Mammary microvascular endothelial cell (primary cell): ENCODE measurements at places on chromosomes 6 and 20. TPM values are rescaled to one million over a fixed set of nuclear protein-coding genes. Genes with fewer than 3 reads are reported as not detected.

Gene FAM209B
- total RNA-seq = not detected in 2 replicates

Gene COL12A1
- 51.1 and 56.9 TPM in 2 replicates for total RNA-seq

Gene ARFGEF3
- 5.3 and 6.5 TPM in 2 replicates for total RNA-seq

Gene OR2H2
- total RNA-seq = not detected in 2 replicates

Gene ZC2HC1B
- not detected in 2 replicates for total RNA-seq

Gene SLC12A5
- total RNA-seq = under 0.01 and 0.10 TPM in 2 replicates

Gene TBCC
- total RNA-seq = 37.3 and 42.6 TPM in 2 replicates

Gene GGTLC1
- not detected in 2 replicates for total RNA-seq

Gene AKAP7
- total RNA-seq = 3.1 and 5.3 TPM in 2 replicates

Gene HFE
- total RNA-seq = 3.1 and 5.4 TPM in 2 replicates

Gene OR2H1
- total RNA-seq = not detected in 2 replicates

Gene CNKSR3
- total RNA-seq = 15.0 and 16.3 TPM in 2 replicates

Gene FRMD1
- not detected in 2 replicates for total RNA-seq

Gene IYD
- total RNA-seq = not detected in 2 replicates

Gene SYNCRIP
- total RNA-seq = 87.6 and 88.4 TPM in 2 replicates

Gene KIAA1755
- total RNA-seq = 0.34 TPM in 1 of 2 replicates, not detected in the other

Gene TMEM170B
- 1.1 and 1.4 TPM in 2 replicates for total RNA-seq

Gene DEFB132
- not detected in 2 replicates for total RNA-seq

Gene ABHD16B
- total RNA-seq = not detected in 2 replicates

Gene RIMS4
- total RNA-seq = not detected in 2 replicates

Gene IRF4
- not detected in 2 replicates for total RNA-seq

Gene FOXS1
- not detected in 2 replicates for total RNA-seq

Gene ZSCAN31
- total RNA-seq = 9.1 and 9.3 TPM in 2 replicates

Gene ARHGAP40
- total RNA-seq = 0.59 and 0.87 TPM in 2 replicates

Gene NCOA7
- 17.0 and 18.7 TPM in 2 replicates for total RNA-seq

Gene CRISP2
- total RNA-seq = not detected in 2 replicates

Gene TPBG
- total RNA-seq = 9.5 and 15.7 TPM in 2 replicates

Gene HDGFL1
- total RNA-seq = not detected in 2 replicates

Gene TGM3
- not detected in 2 replicates for total RNA-seq

Gene OXT
- not detected in 2 replicates for total RNA-seq

Gene BMP7
- not detected in 2 replicates for total RNA-seq

Gene PBOV1
- total RNA-seq = not detected in 2 replicates

Gene NNAT
- total RNA-seq = not detected in 2 replicates

Gene APCDD1L
- not detected in 2 replicates for total RNA-seq

Gene TFAP2D
- not detected in 2 replicates for total RNA-seq

Gene IL20RA
- total RNA-seq = 0.15 TPM in 1 of 2 replicates, not detected in the other

Gene ENPP4
- 6.7 and 8.2 TPM in 2 replicates for total RNA-seq

Gene PTK6
- 0.05 TPM in 1 of 2 replicates, not detected in the other for total RNA-seq

Gene SLC18B1
- 10.7 and 14.2 TPM in 2 replicates for total RNA-seq

Gene SLC22A3
- not detected in 2 replicates for total RNA-seq

Gene NPBWR2
- total RNA-seq = not detected in 2 replicates

Gene HEY2
- 0.40 and 0.84 TPM in 2 replicates for total RNA-seq

Gene E2F1
- 11.2 and 11.7 TPM in 2 replicates for total RNA-seq

Gene EMILIN3
- 0.05 TPM in 1 of 2 replicates, not detected in the other for total RNA-seq

Gene CCN6
- not detected in 2 replicates for total RNA-seq

Gene MATN4
- 0.20 TPM in 1 of 2 replicates, not detected in the other for total RNA-seq

Gene RIPPLY2
- not detected in 2 replicates for total RNA-seq

Gene PRDM13
- not detected in 2 replicates for total RNA-seq

Gene CBLN4
- total RNA-seq = not detected in 2 replicates

Gene CLPSL2
- total RNA-seq = not detected in 2 replicates

Gene LY6G6C
- not detected in 2 replicates for total RNA-seq
